ENCODE measurements at places on chromosomes 7 and 10. TPM values are rescaled to one million over a fixed set of nuclear protein-coding genes. Genes with fewer than 3 reads are reported as not detected.

DNA sequence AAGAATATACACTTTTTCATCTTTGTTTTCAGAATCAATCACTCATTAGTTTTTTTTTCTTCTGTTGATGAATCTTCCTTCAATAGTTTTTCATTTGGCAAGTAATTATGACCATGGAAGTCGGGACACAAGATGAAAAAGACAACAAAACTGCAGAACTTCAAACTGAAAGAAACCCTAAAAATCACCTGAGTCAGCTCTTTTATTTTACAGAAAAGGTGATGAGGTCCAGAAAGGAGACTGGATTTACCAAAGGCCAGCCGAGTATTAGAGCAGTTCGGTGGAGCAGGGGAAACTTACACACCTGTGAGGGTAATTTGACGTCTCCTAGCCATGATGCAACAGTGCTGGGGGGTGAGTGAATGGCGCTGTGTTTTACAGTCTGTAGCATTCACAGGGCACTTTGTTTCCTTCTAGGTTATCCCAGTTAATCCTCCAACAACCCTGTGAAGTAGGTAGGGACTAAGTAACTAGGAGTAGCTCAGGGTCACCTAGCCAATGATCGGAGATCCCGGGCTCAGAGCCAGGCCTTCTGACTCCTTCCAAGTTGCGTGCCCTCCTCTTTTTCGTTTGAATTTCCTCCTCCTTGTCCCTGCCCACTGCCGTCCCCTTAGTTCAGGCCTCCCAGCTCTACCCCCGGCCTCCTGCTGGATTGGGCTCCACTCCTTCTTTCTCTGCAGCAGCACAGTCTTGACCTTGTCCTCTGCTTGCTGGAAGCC lies 14.0 kb downstream of the RBM20 start:
- no peak for DNase-seq

- peak; percentile 26 for DNase-seq
These were observed 8.4 kb upstream of the RBM28 start for GRCh38 chr7:128352153-128352537.

AKR1C8 gene
- total RNA-seq, result not detected

DNA sequence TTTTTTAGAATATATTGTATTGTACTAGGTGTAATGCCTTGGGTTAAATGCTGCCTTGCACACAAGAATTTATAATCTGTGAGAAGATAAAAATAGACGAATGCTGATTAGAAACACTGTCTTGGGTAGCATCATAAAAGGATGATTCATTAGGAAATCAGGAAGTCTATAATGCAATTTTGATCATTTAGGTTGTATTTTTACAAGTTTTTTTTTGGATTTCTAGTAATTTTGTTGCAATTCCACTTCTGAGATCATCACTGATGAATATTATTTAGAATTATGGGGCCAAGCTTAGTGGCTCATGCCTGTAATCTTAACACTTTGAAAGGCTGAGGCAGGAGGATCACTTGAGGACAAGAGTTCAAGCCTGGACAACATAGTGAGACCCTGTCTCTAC lies 29.6 kb downstream of the WBP1L start:
- no peak for DNase-seq

PRPS1L1 gene
- not detected for total RNA-seq

DNA sequence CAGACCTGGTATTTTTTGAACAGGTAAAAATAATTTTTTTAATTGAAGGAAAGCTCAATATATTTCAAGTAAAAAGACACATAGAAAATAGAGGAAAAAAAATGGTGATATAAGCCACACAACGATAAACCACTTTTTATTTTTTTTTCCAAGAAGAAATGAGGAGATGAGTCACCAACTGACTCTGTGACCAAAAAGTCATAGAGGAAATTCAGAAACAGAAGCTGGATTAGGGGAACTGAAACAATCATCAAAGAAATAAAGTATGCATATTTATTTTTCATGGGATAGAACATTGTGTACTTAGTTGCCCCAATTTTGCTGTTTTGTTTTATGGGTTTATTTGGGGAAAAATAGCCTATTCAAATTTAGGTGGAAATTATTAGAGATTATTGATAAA lies 176.8 kb upstream of the AGR3 start:
- DNase-seq, result peak; percentile 50

DNA sequence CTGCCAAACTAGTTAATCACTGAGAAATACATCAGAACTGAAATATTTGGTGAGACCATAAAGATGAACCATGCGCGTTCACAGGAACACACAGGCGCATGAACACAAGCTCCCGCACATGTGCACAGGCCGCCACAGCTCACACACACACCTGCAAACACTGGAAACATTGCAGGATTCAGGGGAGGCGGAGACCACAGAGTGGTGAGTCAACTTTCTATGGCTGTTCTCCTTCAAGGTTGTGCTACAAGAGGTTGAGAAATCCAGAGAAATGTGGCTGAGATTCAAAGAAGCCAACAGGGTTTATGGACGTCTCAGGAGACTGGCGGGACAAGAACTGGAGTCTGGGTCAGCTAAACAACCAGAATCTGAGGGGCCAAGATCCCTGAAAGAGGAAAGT lies 17.8 kb downstream of the ESYT2 start:
- DNase-seq, result peak; percentile 70

DNA sequence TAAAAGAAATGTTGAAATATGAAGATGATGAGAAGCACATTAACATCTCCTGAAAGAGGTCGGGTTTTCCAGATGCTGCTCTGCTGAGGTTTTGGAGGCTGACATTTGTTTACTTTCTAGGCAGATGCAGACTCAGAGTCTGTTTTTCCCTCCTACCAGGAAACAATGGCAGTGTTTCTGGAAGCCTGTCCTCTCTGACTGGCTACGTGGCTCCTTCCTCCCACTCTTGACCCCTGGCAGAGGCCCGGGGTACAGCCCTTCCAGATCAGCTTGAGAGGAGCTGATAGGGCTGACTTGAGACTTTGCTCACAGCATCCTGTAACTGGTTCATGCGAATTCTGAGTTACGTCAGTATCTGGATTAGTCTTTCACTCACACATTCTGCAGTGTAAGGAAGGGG lies 41.1 kb upstream of the IL15RA start:
- no peak for DNase-seq

CNNM1 gene
- total RNA-seq, result 0.66 TPM

DNA sequence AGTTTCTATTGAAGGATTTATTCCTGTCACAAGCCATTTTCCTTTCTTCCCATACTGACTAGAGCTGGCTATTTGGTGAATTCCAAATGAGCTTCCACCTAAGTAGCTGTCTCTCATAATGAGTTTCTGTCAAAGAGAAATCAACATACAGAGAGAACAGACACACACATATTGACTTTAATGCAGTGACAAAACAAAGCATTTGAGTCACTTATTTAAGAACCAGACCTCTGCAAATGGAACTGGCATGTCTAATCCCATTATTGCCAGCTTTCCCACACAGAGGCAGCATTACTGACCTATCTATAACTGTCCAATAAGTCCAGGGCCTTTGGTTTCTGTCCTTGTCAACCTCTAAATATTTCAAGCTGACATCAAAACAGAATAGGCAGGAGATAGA lies 179.3 kb upstream of the CSTF2T start:
- no peak for DNase-seq

GIMAP7 gene
- not detected for total RNA-seq

PRF1 gene
- not detected for total RNA-seq

GRCh38 chr7:78788464-78788863 lies 665.0 kb downstream of the MAGI2 start:
- DNase-seq, result no peak

- peak; percentile 62 for DNase-seq
These were observed 175.1 kb downstream of the SEPTIN7 start for GRCh38 chr7:35975851-35976454.

DNA sequence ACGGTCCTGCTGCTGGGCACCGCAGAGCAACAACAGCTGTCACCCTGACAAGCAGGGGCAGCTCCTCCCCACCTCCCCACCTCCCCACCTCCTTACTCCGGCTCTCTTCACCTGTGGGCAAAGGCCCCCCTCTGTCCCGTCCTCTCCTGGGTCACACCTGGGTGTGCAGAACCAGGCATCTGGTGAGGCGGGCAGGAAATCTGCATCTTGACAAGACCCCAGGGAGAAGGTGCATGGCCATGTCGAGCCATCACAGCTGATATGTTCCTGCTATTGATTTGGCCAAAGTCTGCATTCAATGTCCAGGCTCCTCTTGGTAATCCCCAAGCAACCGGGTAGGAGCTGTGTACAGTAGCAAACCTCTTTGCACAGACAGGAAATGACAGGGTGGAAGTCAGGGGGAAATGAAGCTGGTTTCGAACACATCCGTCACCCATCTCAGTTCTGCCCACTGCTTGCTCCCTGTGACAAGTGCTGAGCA lies 554.2 kb downstream of the DNAJB6 start:
- DNase-seq, result no peak

All from fibroblast of lung (primary cell).